Astrocyte (in vitro differentiated cells and primary cell): ENCODE measurements at places on chromosomes 6 and 20.
A peak's percentile ranks its signal among the peaks of the same experiment; 100 is the strongest.

- no peak for DNase-seq
Observed at GRCh38 chr20:56924292-56925081, 295.4 kb downstream of the TFAP2C start.

DNA sequence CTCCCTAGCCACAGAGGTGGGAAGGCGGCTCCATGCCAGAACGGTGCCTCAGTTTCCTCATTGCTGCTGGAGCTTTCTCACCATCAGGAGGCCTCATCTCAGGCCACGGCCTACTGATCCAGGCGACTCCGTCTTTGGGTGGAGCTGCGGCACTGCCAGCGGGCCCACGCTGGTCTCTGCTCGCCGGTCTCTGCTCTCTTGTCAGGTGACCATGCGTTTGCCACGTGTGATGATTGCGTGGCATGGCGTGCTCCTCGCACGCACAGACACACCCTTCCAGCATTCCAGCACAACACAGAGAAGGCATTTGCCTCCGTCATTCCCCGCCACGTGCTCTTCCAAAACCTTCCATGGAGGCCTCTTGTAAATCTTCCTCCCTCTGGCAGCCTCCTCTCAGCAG, 271.1 kb downstream of the CDH4 start:
- DNase-seq, result no peak

DNA sequence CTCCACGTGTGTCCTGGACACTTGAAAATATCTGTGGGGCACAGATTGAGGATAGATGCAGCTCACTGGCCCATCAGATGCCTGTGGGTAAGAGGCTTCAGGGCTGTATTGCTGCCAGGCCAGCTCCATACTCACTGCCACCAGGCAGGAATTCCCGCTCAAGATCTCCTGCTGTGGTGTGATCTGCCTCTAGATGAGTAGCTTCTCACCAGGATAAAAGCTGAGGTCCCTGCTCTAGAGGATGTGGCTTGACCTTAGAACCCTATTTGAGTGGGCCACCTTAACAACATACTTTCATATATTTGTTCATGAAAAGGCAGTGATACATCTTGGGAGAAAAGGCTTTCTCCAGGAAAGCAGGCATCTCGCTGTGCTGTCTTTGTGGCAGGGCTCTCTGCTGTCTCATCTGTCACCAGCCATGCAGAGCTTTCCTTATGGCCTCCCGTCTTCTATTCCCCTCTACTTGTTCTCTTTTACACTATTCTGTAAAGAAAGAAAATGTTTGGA, 165.7 kb upstream of the RNF217 start:
- DNase-seq, result no peak

DNA sequence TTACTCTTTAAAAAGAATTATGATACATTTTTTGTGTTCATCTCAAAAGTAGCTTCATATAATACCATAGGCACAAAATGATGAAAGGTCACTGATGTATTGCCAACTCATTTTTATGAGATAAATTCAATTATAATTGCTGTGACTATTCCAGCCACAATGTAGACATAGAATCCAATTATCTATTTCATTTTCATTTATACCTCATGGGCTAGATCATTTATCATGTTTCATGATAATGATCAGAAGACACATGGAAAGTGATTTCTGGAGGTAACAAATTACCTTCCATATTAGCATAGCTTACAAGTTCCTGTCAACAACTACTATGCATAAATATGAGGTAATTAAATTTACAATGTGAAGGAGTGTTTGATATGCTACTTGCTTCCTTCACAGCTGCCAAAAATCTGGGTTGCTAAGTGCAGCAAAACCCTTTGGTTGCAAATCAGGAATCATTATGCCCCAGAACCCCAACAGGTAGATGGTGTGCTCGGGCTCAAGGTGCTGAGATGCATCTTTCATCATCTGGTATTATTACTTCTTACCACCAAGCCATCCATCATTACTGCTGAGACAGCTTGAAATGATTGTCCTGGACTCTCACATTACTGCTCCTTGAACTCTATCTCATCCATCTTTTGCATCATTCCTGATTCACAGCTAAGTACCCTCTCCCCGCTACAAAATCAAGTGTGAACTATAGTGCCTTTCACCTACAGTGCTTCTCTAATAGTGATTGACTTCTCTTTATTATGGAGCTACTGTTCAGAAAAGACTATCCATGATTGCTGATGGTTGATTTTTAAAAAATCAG, 306.0 kb upstream of the THEMIS start:
- DNase-seq, result peak; percentile 34

DNA sequence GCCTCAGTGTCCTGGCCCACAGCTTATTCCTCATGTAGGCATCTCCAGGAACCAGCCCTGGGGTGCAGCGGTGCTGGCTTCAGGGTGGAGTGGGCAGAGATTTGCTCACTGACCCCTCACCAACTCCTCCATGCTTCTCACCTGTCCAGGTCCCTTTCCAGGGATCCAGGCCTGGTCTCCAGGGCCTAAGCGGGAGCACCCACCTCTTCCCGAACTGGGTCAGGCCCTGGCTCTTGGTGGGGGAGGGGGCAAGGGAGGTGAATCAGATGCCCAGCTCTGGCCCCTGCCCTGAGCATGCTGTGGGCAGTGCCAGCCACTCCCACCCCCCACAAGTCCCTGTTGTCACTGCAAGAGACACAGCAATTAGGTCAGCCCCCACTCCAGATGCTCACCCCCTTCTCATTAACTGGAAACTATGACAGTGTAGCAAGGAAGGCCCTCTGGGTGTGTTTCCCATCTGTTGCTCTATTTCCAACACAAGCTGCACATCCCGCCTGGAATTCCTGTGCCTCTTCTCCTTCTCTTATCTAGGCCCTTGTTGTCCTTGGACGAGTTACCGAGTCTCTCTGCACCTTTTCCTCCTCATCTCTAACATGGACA, 37.0 kb downstream of the MDFI start:
- no peak for DNase-seq

- no peak for DNase-seq
Observed at GRCh38 chr6:41785689-41786450, 1.6 kb upstream of the TOMM6 start.

DNA sequence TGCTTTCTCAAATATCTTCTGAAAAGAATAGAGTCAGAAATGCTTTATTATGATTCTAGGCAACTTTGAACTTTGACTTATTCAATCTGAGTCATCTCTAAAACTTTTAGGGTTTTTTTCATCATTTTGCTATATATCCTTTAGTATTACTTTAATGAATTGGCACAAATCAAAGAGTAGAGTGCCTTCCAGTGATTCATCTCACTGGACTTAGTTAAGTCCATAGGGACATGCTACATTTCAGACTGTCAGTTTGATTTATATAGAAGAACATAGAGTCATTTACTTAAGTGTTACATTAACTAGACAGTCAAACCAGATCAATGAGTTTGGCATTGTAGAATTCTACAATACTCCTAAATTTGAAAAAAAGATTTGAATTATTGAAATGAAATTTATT, 1235.7 kb upstream of the MAP3K7 start:
- no peak for DNase-seq

DNA sequence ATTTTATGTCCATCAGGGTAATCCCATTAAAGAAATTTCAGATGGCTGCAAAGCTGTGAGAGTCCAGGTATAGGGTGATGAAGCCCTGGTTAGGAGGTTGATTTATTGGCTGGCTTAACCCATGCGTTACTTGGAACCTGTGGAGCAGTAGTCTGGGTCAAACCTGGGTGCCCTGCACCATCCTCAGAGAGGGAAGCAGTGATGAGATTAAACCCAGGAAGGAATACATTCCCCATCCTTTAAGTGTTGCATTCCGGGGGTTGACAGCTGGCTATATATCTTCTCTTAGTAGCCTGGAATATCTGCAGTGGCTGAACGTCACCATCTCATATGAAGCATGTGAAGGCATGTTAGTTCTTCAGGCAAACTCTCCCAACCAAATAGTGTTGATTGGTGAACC, 44.9 kb upstream of the JAG1 start:
- DNase-seq, result no peak

DNA sequence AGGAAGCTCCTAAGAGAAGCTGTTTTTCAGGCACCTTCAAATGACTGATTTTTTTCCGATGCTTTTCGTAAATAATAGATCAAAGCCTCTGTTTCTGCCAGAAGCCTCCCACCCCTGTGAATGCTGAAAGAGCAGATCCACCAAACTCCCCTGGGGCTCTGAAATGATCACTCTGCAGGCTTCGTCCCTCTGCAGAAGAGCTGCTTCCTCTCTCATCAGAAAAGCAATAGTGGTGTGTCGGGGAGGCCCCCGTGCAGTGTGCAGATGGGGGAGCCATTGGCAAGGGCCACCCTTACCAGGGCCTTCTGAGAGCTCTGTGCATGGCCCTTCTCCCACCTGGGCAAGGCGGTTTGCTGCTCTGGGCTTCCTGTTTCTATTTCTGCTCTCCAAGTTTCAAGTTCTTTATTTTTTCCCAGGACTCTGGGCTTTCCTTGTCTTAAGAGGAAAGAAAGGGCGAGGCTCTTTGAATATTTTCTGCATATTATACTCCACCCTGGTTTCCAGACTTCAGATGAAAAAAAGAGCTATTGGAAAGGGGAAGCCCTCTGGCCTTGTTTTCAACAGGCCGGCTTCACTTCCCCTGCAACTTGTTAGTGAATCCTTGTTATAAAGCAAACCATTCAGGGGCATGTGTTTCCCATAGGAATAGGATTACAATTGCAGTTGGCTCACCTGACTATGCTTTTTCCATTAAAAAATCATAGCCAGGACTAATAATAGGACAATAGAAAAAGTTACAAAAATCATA, 155.2 kb downstream of the TTLL2 start:
- DNase-seq, result no peak

DNA sequence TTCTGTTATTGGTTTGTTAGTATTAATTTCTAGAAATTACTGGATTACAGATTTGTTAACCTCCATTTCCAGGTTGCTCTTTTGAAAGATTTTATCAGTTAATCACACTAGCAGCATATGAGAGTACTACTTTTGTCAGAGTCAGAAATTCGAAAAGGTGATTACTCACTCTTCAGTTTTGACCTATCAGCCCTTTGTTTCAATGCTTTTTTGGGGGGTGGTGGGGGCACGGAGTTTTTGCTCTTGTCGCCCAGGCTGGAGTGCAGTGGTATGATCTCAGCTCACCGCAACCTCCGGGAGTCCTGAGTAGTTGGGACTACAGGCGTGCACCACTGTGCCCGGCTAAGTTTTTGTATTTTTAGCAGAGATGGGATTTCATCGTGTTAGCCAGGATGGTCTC, 149.2 kb downstream of the JARID2 start:
- DNase-seq, result no peak

DNA sequence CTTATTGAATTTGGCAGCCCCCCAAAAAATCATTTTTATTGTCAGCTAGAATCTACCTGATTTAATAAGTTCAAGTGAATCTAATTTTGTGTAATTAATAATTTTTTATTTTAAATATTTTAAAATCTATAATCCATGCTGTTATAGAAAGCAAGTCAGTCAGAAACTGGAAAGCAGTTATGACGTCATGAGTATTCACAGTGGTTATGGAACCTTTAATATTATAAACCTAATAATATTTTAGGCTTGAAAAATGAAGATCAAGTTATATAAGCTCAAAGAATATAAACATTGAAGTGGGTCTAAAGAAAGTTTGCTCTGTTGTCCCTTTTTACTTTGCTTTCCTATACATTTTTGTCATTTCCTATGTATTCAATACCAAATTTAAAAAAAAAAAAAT, 1075.1 kb upstream of the EPHA7 start:
- DNase-seq, result no peak

DNA sequence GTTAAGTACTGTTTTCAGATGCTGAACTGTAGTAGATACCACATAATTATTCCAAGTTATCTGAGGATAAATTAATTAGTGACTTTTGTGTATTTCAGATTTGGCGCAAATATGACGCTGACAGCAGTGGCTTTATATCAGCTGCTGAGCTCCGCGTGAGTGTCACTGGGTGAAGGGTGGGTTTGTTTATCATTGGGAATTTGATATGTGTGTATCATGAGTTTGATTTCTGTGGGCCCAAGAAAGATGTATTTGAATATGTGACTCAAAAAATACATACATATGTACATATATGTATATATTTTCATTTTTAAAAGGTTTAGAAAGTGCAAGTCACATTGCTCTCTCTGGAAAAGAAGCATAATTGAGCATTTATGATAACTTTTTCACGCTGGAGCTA, 17.4 kb downstream of the SCGN start:
- DNase-seq, result no peak

DNA sequence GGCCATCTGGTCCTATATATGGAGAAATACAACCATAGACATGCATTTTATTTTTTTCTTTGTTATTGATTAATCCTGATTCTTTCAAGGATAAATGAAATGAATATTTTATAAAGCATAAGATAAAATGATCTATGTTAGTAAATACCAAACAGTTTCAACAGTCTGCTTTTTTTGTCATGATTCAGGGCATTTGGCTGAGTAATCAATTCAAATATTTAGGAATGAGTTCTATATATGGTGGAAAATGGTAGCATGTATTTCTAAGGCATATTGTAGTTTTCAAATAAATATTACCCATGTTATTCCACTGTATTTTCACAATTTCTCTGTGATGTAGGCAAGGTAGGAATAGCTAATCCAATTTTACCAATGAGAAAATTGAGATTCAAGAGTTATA, 287.5 kb upstream of the FKBP1C start:
- no peak for DNase-seq

- no peak for DNase-seq
Observed at GRCh38 chr6:145238787-145239186, 496.5 kb downstream of the EPM2A start.

GRCh38 chr6:81995548-81996289, 243.2 kb upstream of the TENT5A start:
- peak; percentile 69 for DNase-seq

DNA sequence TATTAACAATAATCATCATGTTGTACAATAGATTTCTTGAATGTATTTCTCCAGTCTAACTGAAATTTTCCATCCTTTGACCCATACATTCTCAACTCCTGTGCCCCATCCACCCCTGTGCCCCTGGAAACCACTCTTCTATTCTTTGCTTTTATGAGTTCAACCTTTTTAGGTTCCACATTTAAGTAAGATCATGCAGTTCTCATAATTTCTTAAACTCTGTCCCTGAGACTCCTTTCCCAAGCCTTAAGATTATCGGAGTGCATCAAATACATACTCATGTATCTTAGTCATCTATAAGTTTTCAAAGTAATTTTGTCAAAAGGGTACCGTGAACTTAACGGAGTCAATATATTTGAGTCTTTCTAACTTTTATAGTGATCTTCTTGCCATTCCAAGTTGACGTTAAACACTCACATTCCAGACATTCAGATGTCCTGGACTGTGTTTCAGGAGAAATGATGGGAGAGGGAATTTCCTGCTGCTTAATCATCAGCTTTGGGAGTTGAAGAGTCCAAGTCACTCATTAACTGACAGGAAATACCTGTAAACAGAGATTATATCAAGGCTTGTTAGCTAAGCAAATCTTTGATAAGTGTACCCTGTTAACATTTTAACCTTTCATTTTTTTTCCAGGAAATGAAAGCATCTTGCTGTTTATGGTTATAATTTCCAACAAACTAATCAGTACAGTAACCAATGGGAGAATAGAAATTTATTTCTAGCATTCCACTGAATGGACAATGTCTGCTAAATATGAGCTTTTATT, 73.3 kb downstream of the ADGRG6 start:
- DNase-seq, result peak; percentile 93
